ENCODE measurements at places on chromosomes 3 and 15.

- DNase-seq = no peak
Measured at GRCh38 chr3:193554811-193555210, at the start of gene ATP13A4. ATP13A4 (minus strand) TSS chr3:193554895; CDS start chr3:193554799, 96 bp downstream.

DNA sequence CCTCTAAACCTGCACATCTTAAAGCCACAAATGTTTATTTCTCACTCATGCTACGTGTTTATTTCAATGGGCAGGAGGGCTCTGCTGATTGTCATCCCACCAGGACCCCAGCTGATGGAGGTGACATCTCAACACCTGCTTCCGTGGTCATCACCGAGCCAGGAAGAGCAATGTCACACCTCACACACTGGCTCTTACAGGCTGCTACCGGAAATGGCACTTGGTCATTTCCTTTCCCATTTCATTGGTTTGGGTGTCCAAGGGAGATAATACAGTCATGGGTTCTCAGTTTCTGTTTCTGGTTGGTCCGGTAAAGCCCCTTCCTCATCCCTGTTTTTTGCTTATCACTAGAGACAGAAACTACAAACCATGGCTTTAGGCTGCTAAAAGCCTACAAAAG, 41.9 kb downstream of the ABHD2 start:
- DNase-seq = no peak

GRCh38 chr15:26660241-26660640, 112.6 kb downstream of the GABRB3 start:
- DNase-seq = no peak

DNA sequence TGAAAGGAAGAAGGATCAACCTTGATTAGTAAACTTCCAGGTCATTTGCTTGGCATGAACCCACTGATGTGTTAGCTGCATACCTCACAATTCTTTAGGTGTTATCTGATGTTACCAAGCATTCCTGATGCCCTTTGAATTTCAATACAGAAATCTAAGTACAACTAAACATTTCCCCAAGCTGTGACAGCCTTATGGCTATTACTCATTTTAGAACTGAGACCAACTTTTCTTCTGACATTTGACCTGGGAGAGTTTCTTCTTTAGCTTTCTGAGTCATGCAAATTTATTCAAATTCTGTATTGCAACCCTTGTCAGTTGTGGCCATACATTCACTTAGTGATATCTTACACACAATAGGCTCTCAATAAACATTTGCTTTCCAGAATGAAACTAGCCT, 124.3 kb downstream of the TIGIT start:
- DNase-seq = no peak

- no peak for DNase-seq
Measured at GRCh38 chr3:102018551-102018950, 169.2 kb downstream of the NFKBIZ start.

DNA sequence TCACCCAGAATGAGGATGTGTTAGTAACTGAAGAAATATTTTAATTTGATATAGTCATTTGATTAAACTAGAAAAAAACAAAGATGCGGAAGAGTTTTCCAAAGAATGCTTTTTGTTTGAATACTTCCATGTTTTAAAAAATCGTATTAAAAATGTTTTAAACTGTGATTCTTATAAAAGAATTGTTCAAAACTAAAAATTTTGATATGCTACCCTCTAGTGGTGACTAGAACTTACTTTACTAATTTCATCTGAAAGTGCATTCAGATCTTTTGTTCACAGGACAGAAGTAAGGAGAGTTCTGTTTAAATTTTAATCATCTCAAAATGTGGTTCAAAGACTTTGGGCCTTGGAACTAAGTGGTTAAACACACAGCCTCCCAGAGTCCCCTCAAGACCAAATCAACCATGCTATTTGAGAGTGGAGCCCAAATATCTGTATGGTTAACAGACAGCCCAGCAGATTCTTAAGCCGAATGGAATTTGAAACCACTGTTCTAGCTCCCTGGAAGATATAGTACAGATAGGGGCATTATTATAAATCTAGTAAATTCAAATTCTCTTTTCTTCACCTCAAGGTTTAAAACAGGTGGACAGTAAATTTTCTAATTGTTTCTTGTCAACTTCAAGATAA, 45.2 kb upstream of the SYNPR start:
- DNase-seq = no peak

DNA sequence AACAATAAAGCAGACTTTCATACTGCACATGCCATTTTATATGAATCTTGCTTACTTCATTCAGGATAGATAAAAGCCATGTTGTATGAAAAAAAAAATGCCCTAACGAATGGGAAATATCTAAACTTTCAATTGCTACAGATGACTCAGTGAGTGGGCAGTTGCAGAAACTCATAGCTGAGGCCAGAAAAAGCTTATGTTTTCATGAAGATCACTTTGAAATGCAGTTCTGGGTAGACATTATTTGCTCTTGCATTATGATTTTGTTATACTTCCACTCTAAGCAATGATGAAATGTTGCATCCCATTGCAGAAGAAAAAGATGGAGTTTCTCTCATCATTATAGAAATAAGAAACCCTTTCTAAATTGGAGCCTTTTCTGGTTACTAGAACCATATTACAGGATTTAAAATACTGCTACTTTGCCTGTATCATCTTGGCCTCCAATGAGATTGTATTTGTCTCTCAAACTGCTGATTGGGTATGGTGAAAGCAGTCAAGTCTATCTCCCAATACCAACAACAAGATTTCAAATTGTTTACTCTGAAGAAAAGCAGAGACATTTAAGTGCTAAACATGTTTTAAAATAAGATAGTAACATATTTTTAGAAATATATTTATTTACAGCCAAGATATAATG, 17.0 kb downstream of the PEAK1 start:
- DNase-seq = no peak

DNA sequence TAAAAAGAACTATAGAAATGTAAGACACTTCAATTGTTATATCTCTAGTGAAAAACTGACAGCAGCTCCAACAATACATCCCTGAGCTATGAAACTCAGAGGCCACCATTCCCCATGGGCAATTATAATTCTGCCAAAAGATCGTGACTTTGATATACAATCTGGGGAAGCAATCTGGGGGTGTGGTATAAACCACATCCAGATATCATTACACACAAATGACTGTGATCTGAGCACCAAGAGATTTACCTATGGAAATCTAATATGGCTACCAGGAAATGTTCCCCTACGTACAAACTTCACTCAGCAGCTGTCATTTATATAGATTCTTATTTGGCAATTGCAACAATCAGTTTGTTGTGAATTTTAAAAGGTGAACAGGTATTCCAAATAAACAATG, 110.3 kb downstream of the FRMD5 start:
- DNase-seq = no peak

DNA sequence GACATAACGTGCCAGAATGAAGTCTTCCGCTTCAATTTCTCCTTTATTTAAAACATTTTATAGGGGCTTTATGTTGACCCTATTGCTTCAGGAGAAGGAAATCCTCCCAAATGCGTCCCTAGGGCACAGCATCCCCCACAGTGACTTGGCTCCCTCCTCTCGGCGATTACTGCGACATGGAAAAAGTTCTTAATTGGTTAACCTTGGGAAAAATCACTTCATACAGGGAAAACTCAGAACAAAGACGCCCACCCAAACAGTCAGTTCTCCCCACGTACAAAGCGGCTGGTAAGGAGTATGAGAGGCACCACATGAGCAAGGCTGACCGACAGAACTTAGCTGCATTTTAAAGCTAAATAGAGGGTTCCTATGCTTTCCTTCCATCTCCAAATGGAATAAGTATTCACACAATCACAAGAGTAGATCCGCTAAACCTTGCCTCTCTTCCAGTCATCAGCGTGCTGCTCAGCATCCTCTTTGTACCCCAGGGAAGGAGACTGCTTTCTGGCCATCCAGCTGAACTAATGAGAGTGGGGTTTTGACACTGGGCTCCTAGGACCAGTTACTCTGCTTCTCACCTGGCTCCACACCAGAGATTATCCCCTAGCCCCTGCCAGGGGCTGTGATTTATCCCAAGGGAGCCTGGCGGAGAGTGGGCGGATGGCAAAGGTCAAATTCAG, 415.3 kb upstream of the WNT5A start:
- no peak for DNase-seq

GRCh38 chr15:91599261-91599660, 254.2 kb upstream of the SLCO3A1 start:
- DNase-seq = no peak

GRCh38 chr15:41987925-41988275, 15.5 kb upstream of the EHD4 start:
- no peak for DNase-seq

GRCh38 chr3:151210676-151211381, 7.8 kb upstream of the GPR171 start:
- no peak for DNase-seq

GRCh38 chr15:96974761-96975160, 644.3 kb downstream of the NR2F2 start:
- DNase-seq = no peak

GRCh38 chr3:53225651-53226050, 30.2 kb downstream of the TKT start:
- DNase-seq = no peak

DNA sequence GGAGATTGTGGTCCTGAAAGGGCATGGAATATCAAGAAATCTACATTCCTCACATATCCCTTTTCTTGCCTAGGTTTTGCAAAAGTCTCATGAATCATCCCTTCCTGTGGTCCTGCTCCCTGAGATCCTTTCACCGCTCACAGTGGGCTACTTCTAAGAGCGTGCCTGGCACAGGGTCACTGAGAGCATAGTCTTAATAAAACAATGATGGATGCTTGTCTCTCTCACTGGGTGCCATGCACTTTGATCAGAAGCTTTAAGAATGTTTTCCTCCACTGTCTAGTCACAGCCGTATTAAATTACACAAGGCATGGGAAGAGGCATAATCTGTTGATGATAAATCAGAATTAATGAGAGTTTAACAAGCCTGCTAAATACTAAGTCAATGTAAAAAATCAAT, 269.7 kb upstream of the ATP10A start:
- DNase-seq = no peak

GRCh38 chr3:141114816-141115460, 63.8 kb downstream of the SPSB4 start:
- no peak for DNase-seq

- DNase-seq = no peak
Measured at GRCh38 chr3:46186471-46187340, 21.4 kb downstream of the CCR1 start.

GRCh38 chr3:177680472-177680821, 483.2 kb upstream of the TBL1XR1 start:
- no peak for DNase-seq

DNA sequence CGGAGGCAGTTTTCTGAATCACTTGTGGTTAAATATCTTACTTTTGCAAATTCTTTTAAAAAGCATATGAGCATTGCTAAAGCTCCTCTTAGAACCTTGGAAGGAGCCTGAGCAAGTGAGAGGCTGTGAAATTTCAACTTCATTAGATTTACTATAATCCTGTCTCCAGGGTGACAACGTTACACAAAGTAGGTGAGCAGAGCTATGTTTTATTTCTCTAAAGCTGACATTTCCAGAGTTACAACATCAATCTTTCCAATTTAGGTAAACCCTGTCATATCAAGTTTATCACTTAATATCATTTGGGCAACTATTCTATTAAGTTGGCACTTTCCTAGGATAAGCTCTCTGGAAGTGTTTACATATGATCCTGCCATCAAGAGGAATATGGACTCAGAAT, 544.9 kb upstream of the CBLB start:
- no peak for DNase-seq

GRCh38 chr3:53159156-53160060, 1.6 kb upstream of the PRKCD start:
- no peak for DNase-seq

DNA sequence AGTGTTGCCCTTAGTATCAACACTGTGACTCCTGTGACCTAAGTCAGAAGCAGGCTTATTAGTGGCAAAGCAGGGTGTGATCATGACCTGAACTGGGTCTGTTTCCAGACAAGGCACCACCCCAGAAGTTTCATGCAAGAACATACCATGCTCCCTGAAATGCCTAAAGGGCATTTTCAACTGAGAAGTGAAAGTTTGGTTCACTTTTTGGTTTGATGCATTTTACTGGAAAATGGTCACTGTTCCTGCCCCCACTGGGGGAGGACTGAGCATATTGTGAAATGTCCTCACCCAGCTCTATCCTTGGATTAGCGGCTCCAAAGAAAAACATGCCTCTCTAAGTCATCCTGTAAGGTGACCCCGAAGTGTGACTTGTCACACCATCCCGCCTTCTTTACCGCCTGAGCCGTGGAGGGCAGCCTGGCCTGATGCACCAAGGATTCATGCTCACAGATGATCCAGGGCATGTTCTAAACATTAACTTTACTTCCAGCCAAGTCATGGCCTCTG, 3.1 kb upstream of the FAM240A start:
- no peak for DNase-seq

- DNase-seq = peak; percentile 52
Measured at GRCh38 chr15:31327669-31328427, 1.2 kb downstream of the KLF13 start.

- no peak for DNase-seq
Measured at GRCh38 chr15:75834021-75834420, 9.2 kb upstream of the UBE2Q2 start.

DNA sequence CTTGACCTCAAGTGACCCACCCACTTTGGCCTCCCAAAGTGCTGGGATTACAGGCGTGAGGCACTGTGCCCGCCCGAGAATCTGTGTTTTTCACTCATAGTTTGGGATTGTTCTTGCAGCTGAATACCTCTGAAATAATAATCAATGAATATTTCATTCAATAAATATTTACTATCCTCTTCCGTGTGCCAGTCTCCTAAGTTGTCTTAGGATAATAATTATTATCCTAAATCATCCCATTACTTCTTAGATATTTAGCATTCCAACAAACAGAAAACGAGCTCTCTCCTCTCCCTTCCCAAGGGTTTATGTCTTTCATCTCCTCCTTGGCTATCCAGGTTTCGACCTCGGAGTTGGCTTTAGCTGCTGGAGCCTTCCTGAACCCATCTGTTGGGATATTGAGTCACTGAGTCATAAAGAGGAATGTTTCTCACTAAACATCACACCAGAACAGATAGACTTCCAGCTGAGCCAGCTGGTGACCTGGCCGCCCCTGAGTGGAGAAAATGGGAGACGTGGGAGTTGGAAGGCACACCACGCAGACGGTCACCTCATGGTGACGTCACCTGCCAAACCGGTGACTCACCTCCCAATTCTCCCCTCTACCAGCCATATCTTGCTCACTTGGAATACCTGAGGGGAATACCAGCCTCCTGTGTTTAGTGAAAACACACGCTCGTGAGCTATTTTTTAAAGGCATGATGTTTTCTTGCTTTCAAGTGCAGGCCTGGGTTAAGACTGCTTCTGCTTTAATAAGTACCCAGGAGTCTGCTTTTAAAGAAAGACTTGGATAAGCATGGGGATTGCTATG, 43.9 kb downstream of the BHLHE40 start:
- DNase-seq = no peak
